Right lobe of liver (tissue), 6 donors: ENCODE measurements at places on chromosomes 7 and 10. TPM values are rescaled to one million over a fixed set of nuclear protein-coding genes. Genes with fewer than 3 reads are reported as not detected.

The PLXNA4 gene
- total RNA-seq, result 0.27 TPM

The FXYD4 gene
- total RNA-seq, result not detected

DNA sequence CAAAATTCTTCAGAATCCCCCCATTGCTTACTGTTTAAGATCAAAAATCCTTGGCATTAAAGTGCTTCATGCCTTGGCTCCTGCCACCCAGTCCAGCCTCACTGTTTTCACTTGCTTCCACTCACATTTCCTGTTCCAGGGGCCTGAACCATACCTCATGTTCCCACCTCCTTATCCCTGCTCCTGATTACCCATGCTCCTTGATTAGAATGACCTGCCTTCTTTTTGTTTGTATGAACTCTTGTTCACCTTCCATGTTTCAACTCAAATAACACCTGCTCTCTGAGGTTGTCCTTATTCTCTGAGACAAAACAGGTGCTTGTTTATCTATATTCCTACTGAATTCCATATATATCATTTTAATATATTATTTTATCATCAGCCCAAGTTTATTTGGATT is 77.1 kb upstream of the VSTM2A start:
- DNase-seq, result no peak

DNA sequence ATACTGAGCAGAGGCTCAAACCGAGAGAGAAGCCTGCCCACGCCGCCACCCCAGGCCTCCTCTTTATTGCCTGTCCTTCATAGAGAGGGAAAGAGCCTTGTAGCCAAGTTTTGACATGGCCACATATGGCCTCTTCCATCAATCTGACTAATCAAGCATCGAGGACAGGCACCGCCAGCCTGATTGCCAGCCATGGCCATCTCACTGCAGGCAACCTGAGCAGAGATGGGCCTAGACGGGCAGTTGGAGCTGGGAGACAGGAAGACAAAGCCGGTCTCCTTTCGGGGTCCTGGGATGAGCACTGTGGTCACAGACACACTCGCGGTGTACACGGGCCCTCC is 67.2 kb downstream of the EBF3 start:
- DNase-seq, result no peak

DNA sequence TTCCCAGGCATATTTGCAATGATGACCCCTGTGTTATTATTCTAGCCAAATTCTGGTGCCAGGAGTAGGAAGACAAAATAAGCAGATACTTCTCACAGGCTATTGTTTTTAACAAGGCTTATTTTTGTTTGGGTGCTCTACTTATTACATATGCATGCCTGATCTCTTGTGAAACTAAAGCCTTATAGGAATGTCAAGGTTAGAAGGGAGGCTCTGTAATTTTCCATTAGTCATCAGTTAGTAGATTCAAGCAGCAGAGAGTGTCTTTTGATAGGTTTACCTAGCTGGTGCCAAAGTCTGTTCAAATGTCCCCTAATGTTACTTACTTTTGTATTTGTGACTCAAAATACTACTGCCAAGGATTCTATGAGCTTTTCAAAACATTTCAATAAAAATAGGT is 11.7 kb upstream of the TMEM106B start:
- no peak for DNase-seq
